Ascending aorta (tissue), 2 donors: ENCODE measurements at places on chromosomes 4 and X. TPM values are rescaled to one million over a fixed set of nuclear protein-coding genes. Genes with fewer than 3 reads are reported as not detected.

GRCh38 chr4:34108391-34108790 is 2135.9 kb downstream of the ARAP2 start:
- DNase-seq: no peak

DNA sequence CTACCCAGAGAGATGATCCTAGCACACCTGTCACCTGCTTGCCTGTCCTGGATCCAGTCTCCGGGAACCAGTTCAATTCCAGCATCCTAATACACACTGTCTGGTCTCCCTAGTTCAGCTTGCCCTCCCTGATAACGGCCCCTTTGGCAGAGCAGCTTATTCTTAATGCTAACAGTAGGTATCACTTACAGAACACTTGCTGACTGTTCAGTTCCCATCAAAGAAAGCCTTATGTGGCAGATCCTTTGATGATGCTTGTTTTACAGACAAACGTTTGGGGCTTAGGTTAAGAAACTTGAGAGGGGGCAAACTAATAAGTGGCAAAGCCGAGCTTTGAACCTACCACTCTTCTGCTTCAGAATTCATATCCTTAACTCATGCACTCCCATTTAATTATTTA is 890 bp downstream of the RASSF6 start:
- no peak for DNase-seq

The FDCSP gene
- not detected for total RNA-seq

The CORIN gene
- total RNA-seq: not detected

GRCh38 chr4:104425948-104426347 is 68.7 kb downstream of the CXXC4 start:
- no peak for DNase-seq

- DNase-seq: no peak
Observed at GRCh38 chrX:138930583-138930945, 219.0 kb upstream of the FGF13 start.

The ARMCX6 gene
- 9.4 TPM for total RNA-seq

DNA sequence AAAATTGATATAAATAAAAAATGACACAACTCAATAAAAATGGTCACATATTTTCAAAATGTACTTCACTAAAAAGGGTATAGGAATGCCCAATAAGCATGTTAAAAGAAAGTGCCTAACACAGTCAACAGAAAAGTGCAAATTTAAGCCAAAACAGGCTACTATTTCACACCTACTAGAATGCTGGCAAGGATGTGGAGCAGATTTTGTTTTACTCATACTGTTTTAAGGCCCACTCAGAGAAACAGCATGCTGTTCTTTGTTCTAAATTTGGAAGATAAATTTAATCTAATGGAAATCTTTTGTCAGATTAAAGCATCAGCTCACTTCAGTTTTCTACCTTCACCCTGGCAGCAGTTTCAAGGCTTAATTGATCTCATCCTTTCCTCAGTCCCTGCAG is 576.8 kb upstream of the HS3ST1 start:
- DNase-seq: no peak

DNA sequence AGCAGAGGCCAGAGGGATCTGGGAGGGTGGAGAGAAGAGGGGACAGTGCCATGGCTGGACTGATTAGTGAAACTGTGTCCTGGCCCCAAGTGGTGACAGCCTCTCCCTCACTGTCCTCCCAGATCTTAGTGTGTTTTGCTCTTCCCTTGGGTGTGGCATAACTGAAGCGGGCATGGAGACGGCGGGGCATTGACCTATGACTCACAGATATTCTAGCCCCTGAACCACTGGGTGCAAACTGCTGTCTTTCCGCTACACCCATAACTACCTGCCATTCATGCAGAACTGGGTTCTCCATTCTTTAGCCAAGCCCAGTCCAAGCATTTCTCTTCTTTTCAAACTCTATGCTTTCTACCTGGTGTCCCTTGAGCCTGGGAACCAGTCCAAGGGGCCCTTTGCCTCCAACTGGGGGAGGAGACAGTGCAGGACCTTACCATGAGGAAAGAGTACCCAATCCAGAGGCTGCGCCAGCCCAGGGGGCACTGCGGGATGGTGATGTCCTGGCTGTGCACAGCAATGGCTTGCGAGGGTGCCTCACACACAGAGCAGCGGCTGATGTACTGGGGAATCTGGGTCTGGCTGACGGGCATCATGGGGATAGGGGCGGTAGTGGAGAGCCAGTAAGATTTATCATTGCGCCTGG is 67.6 kb downstream of the ATG4A start:
- no peak for DNase-seq

The MAGEC1 gene
- not detected for total RNA-seq

GRCh38 chrX:77779695-77780094 is 6.3 kb downstream of the ATRX start:
- no peak for DNase-seq

The ETDA gene
- not detected for total RNA-seq

The PSMD10 gene
- 11.5 TPM for total RNA-seq

DNA sequence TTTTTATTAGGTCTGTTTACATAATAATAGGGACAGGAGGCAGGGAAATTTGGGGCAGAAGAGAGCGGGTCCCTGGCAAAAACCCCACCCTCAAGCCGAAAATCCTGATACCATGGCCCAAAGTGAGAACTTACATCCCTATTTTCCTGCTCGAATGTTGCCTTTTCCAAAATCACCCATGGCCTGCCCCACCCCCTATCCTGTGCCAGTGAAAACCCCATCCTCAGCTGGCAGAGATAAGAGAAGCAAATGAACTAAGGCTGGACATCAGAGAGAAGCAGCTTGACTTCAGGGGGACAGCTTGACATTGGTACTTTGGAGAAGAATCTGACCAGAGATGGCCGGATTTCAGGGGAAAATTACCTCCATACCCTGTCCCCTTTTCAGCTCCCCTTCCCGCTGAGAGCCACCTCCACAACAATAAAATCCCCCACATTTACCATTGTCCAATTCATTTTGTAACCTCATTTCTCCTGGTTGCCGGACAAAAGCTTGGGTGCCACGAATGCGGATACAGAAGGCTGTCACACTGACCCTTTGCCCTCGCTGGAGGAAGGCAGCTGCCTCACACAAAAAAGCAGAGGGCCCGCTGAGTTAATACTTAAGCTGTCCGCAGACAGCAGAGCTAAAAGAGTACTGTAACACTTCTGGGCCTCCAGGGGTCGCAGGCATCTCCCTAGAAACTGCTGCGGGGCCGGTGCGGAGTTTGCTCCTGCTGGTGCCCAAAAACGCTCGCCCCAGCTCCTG is 196.2 kb downstream of the SNCA start:
- DNase-seq: no peak

The HPGD gene
- 4.2 TPM for total RNA-seq

GRCh38 chrX:100999451-100999850 is 29.9 kb downstream of the ARL13A start:
- DNase-seq: no peak

DNA sequence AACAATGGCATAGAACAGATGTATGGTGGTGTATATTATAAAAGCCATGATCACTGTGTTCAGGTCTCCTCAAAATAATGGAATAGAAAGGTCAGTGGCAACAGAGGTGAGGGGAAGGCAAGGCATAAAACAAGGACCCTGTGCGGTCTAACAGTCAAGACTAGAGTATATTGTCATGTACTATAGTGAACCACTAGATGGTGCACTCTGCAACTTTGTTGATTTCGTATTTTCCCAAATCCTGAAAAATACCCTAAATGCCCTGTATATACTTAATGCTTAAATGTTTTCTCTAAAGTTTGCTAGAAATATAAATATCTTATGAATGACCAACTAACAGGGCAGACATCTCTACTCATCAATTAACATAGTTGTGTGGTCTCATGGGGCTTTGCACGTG is 453.0 kb downstream of the PCDH11X start:
- no peak for DNase-seq

GRCh38 chr4:176791591-176792325 is 964 bp downstream of the VEGFC start:
- DNase-seq: no peak

GRCh38 chrX:123854329-123854728 is 5.5 kb upstream of the XIAP start:
- no peak for DNase-seq

The STBD1 gene
- total RNA-seq: 19.9 TPM

DNA sequence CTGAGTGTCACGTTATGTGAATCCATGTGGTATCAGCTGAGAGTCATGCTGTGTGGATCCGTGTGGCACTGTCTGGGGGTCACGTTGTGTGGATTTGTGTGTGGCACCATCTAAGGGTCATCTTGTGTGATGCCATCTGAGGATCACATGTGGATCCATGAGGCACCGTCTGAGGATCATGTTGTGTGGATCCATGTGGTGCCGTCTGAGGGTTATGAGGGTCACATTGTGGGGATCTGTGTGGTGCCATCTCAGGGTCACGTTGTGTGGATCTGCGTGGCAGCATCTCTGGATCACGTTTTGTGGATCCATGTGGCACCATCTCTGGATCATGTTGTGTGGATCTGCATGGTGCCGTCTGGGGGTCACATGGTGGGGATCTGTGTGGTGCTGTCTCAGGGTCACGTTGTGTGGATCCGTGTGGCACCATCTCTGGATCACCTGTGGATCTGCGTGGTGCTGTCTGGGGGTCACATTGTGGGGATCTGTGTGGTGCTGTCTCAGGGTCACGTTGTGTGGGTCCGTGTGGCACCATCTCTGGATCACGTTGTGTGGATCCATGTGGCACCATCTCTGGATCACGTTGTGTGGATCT is 6.9 kb downstream of the PDE6B start:
- DNase-seq: no peak

DNA sequence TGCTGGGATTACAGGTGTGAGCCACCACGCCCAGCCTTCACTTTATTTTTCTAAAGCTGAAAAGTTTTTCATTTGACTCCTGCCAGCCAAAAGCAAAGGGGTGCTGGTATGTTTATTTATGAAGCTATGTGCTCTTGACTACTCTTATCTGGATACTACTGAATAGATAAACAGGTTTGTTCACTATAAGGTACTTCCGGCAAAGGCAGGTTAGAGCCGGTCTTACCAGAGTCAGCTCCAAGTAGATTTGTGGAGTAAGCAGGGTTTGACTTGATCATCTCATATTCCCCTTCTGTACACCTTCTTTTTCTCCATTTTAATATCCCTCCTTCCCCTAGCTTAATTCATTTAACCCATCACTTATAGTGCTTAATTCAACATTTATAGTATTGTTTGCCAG is 175.4 kb upstream of the MBNL3 start:
- DNase-seq: no peak

DNA sequence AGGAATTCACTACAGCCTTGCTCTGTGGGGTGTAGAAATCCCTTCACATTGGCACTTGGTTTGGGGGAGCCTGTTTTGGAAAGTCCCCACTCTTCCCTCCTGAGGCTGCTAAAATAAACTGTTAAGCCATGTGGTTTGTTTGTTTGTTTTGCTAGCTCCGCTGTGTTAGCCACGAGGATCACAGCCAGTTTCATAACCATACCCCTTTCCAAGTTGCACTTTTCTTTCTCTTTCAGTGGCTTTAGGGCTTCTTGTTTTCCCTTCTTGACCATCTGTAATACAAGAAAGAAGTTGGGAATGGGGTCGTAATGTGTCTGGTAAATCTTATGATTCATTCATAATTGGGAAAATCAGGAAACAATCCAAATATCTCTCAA is 24.8 kb upstream of the UXT start:
- no peak for DNase-seq

- DNase-seq: no peak
Observed at GRCh38 chr4:1682860-1683259, 1.3 kb downstream of the FAM53A start.

- DNase-seq: no peak
Observed at GRCh38 chrX:21711848-21712197, 46.1 kb downstream of the SMPX start.

DNA sequence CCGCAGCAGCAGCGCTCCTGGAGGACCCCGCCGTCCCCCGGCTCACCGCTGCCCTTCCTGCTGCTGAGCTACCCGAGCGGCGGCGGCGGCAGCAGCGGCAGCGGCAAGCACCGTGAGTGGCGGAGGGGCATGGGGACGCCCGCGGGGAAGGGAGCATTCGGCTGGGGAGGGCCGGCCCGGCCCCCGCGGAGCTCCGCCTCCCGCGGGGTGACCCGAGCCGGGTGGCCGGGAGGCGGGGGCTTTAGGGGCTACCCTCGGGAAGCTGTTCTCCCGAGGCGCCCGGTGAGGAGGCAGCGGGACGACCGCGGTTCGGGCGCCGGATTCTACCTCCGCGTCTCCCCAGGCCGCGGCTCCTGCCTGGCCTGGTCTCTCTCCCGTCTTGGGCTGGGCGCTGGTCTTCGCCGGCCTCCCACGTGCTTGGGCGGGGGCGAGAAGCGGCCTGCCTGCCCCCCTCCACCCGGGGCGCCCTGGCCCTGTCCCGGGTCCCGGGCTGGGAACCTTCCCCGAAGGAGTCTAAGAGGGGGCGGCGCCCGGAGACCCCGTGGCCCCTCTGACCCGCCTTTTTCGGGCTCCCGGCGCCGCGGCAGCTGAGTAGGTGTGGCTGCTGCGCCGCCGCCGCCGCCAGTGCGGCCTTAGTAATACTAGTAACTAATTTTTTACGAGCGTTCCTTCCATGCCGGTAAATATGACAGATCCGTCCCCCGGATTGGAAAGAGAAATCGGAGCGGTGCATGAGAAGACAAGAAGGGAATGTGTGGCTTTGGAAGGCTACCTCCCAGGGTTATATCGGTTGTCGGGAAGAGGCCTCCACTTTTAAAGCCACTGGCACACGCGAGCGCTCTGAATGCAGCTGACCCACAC is 16.4 kb upstream of the RUFY3 start:
- DNase-seq: peak; percentile 16

The NONO gene
- 178 TPM for total RNA-seq

DNA sequence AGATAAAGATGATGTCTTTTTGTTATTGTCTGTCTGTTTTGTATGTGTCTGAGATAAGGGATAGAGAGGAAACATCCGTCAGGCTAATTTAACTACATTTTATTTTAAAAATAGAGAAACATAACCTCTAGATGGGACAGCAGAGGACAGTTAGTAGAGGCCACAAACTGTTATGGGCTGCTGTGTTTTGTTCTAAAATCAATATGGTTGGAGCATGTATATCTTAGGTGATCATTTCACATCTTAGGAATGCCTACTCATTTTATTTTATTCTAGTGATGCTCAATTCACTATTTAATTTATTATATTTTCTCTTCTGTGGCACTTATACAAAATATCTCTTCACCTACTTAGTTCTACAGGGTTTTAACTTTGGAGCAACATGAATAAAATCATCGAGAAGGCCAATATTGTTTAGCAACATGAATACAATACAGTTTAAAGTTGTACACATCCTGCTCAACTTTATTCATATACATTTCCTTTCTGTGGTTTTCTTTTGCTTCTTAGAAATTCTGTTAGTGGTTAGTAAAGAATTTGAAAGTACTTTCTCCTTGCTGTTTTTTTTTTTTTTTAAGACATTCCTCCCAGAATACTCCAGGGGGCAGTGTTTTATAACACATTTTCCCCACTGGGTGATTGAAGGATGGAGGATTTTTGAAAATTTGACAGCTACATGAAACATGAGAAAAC is 392.9 kb downstream of the UNC5C start:
- DNase-seq: no peak

DNA sequence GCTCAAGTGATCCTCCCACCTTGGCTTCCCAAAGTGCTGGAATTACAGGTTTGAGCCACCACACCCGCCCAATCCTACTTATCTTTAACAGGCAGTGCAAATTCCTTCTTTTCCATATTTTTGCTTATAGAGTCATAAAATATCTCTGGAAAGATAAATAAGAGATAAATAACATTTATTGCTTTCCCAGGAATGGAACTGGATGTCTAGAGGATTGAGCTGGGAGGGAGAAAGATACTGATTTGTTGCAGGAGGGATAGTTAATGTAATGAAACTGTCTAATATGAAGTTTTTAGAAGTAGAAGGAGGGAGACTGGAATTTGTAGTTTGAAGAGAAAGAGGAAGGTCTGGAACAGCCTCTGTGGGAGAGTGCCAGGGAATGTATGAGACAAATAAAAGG is 20.2 kb downstream of the ITGB1BP2 start:
- no peak for DNase-seq
